ENCODE measurements at places on chromosomes 12 and 14.

DNA sequence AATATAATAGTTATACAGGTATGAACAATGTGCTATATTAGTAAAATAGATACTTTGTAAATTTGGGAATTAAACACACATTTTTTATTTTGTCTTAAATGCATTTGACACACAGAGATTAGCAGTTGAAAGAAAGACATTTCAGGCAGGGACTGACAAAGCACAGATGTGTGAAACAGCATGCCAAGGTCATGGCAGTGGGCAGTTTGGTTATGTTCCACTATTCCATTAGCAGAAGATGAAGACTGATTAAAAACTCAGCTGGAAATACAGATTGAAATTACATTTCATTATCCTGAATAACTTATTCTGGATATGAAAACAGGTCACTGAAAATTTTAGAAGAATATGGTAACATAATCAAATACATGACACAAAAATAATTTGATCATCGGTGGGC, 669.8 kb upstream of the LRFN5 start:
- DNase-seq, result no peak

DNA sequence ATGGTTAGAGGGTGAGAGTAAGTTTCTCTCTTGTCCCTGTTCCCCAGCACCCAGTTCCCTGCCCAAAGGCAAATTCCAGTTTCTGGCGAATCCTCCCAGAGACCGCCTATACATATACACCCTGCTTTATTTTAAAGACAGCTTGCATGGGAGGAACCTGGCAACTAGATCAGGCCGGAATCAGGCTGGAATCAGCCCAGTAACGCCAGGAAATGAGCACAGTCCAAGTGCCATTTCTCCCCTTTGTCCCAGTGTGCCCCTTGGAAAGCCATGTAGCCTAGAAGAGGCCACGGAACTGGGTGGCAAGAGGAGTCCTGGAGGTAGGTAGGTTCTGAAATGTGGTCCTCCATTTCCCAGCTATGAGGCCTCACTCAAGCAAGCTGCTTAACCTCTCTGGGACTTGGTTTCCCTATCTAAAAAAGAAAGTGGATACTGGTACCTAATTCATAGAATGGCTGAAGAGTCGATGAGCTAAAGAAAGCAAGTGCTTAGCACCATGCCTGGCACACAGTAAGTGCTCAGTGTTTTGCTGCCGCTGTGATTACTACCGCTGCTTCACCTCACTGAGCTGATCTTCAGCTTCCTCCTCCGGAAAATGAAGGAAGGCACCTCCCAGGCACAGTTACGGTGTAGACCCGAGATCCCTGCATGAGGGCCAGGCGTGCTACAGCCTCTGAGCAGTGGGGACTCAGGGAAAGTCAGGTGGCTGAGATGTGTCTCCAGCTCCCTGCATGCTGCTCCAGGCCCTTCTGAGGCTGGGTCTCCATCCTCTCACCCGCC, 36.4 kb downstream of the PITPNM2 start:
- no peak for DNase-seq

DNA sequence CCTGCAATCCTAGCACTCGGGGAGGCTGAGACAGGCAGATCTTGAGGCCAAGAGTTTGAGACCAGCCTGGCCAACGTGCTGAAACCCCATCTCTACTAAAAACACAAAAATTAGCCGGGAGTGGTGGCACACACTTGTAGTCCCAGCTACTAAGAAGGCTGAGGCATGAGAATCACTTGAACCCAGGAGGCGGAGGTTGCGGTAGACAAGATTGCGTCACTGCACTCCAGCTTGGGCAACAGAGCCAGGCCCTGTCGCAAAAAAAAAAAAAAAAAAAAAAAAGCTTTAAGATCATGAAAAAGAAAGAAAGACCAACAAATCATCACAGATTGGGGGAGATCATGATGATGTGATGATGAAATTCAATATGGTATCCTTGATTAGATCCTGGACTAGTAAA, 30.6 kb downstream of the WDR89 start:
- DNase-seq, result no peak

DNA sequence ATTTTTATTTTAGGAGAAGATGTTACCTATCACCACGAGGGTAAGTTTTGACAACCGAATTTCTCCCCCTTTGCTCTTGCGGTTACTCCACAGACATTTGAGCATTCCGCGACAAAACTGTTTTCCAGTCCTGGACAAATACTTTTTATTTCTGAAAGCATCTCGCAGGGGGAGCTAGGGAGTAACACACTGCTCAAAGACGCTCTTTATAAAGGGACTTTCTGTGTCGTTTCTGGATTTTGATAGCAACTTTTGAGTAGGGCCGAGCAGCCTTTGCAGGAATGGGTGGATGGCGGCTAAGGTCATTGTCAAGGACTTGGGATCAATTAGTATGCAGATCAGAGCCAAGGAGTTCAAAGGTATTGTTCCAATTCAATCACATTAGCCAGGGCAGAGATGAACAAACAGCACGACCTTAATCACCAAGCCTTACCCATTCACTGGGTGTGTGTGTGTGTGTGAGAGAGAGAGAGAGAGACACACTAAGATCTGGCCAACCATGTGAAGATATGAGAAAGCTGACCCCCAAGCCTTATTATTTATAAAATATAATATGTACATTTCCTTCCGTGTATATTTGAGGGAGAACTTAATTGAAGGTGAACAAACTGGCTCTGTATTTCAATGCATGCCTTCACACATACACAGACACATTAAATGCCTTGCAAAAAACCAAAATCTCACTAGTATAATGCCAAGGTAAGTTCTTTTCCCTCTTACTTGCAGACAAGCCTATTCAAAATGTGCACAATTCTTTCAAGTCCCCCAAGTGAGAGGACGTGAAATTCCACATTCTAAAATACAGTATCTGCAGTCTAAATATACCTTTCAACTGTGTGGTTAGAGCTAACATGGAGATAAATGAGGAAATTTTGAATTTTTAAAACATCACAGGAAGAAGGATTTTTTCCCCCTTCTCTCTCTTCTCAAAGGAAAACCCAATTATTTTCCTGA, 613.8 kb downstream of the VRK1 start:
- DNase-seq, result no peak

- DNase-seq, result no peak
Observed at GRCh38 chr12:107405436-107405835, 280.2 kb upstream of the PWP1 start.

DNA sequence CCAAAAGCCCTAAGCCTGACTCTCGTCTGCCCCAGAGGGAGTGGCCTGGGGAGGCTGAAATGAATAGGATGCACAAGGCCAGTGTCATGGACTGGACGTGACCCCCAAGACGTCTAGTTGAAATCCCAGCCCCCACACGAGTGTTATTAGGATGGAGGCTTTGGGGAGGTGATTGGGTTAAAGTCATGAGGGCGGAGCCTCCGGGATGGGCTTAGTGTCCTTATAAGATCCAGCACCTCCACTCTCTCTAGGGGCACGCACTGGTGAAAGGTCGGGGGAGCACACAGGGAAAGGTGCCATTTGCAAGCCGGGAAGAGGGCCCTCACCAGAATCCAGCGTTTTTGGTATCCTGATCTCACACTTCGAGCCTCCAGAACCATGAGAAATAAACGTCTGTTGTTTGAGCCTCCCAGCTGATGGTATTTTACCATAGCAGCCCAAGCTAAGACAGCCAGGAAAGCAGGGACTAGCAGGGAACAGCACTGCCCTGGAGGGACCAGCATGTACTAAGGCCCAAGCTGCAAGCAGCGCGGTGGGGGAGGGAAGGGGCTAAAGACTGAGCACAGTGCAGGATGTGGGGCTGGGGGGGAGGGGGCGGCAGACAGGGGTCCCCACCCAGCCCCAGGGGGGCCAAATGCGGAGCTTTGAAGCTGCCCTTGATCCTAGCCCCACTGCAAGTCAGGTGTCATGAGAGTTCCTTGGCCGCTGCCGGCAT, 78.3 kb upstream of the NCOR2 start:
- no peak for DNase-seq

All from stimulated activated CD8-positive, alpha-beta memory T cell treated with anti-CD3 and anti-CD28 coated beads, Interleukin-7, amount 100 ng/mL, for 4 hours (primary cell).